ENCODE measurements at places on chromosomes 3 and 15.

- no peak for ATAC-seq
Measured at GRCh38 chr3:156533205-156533604, 21.7 kb downstream of the SSR3 start.

DNA sequence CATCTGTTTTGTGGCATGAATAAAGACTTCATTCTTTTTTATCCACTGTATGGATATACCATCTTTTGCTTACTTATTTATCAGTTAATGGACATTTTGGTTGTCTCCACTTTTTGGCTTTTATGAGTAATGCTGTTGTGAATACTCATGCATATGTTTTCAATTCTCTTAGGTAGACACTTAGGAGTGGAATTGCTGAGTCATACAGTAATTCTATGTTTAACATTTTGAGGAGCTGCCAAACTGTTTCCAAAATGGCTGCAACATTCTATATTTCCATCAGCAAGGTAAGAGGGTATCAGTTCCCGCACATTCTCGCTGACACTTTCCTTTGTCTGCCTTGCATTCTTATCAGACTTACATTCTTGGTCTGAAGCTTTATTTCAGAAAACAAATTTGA lies 191.1 kb downstream of the WNT5A start:
- no peak for ATAC-seq

DNA sequence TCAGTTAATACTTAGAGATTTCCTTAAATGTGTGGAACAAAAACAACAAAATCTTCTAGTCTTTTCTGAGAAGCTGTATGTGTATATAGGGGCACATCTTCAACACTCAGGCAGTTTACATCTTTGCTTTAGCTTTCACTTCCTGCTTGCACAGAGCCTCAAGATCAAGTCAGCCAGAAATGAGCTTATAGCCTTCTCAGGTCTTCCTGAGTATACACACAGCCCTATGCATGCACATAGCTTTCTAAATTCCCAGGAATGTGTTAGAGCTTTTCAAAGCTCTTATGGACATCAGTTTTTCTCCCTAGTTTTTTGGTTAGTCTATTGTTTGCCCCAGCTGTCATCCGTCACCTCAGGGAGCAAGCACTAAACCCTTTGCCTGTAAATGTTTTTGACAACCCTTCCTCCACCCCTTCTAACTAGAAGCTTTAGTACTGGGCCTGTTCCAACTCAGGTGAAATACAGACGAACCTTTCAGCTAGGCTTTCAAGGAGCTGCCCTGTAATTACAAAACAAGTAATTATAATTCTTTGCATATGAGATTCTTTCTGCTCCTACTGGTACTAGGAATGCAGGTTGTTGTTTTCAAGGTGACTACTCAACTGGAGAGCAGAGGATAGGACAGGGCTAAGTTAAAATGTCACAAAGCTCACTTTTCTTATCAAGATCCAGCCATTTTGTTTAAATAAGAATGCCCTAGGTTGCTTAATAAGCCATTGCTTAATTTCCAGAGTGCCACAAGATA lies 22.6 kb upstream of the MTMR10 start:
- peak; percentile 36 for ATAC-seq

DNA sequence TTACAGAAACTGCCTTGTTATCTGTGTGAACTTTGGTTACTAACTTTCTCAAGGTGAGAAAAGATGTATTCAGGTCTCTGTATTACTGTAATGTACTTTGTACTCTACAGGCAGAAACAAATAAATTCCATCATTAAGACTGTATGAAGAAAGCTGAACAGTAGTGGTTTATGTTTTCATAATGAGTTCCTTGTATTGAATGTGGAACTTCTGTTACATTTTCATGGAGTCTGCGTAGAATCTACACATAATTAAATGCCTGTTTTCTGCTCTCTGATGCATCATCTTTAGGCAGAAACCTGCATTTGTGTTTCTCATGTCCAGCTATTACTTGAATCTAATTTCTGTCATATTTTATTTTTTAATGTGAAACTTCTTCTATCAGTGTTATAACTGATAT lies 302.8 kb downstream of the NLGN1 start:
- ATAC-seq = no peak

DNA sequence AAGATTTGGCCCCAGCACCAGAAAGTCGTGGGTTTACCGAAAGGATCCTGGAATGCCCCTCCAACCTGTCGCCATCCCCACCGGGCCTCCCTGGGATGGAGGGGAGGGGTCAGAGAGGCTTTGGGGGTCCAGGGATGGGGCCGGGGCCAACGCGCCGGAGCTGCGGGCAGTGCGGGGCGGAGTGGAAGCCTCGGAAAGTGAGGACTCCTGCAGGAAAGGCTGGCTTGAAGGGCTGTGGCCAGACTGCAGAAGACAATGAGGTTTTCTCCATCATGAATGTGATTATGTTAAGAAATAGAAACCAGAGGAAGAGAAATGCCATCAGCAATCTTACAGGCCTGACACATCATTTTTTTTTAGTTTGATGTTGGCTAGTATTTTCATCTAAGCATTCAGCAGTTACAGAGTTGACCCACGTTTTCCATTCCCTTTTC lies 738 bp downstream of the YEATS2 start:
- peak; percentile 36 for ATAC-seq

DNA sequence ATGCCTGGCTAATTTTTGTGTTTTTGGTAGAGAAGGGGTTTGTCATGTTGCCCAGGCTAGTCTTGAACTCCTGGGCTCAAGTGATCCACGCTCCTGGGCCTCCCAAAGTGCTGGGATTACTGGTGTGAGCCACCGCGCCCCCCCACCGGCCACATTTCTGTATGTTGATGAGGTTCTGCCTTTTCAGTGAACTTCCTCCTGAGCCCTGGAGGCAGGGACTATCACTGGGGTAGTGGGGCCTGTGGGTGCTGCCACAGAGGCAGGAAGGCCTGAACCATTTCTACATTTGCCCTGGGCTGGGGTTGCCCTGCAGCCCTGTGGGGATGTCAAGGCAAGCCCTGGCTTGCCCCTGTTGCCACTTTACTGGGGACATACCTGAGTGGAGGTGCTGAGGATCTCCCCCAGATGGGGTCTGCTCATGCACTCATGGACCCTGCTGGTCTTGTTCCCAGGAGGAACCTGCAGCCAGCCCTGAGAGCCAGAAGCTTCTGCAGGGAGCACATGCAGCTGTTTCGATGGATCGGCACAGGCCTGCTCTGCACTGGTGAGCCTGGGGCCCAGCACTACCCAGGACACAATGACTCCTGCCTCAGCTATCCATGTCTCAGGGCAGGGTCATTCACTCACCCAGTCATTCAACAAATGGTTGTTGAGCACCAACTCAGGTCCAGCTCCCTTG lies 5.7 kb downstream of the SLC28A1 start:
- no peak for ATAC-seq

DNA sequence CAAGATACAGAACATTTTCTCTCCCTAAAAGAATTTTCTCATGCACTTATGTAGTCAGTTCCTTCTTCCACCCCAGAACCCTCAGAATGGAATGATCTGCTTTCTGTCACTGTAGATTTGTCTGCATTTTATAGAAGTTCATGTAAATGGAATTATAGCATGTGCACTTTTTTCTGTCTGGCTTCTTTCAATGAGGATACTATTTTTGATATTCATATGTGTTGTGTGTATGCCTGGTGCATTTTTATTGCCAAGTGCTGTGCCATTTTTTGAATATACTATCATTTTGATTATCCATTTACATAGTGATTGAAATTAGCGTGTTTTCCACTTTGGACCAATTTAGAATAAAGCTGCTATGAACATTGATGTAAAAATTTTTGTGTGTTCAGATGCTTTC lies 156.6 kb upstream of the ALCAM start:
- no peak for ATAC-seq

DNA sequence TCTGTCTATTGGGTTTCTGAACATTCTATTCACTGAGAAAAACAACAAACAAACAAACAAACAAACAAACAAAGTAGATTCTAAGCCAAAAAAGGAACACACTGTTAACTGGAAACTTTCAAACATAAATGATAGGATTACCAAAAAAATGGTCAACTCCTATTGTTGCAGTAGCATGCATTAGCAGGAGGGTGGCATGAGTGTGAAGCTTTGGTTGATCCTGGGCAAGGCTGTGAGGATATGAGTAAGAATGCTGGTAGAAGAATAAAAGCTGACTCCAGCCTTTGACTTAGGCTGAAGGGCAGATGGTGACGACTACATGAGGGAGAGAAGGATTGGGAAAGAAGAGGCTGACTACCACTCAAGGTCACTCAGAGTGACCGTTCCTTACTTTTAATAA lies 810.3 kb downstream of the VGLL3 start:
- no peak for ATAC-seq

- ATAC-seq = no peak
Measured at GRCh38 chr15:71131601-71132362, 16.5 kb downstream of the THSD4 start.

All from activated CD4-positive, CD25-positive, alpha-beta regulatory T cell treated with anti-CD3 and anti-CD28 coated beads, Interleukin-2, amount 50 U/mL, for 24 hours (primary cell).